ENCODE measurements at places on chromosomes 12 and 14.

DNA sequence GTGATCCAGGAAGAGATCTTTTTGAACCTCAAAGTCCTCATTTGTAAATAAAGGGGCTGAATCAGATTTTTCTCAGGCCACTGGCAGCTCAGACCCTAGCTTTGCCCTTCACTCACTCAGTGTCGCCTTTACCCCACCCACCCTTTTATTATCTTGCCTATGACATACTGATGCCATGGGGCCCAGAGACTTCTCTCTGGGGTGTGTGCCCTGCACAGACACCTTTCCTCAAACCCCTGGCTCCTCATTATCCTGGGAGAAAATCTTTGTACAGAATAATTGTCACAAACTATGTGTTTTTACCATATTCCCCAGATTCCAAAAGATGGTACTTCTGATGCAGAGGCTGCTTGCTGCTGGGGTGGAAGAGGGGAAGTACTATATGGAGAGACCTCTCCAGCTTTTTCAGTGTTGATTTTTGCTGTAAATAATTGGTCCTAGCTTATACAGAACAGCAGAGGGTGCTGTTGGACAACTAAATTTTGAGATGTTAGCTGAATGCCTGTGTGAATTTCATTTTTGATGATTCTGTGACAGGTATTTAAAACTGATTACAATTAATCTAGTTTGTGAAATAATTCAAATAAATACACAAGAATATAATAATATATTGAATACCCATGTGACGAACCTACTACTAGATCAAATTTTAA is 53.9 kb upstream of the DCD start:
- DNase-seq: no peak

- DNase-seq: no peak
Measured at GRCh38 chr14:35999294-35999693, 173.2 kb downstream of the BRMS1L start.

GRCh38 chr12:106941481-106942156 is 14.1 kb upstream of the TMEM263 start:
- no peak for DNase-seq

GRCh38 chr12:106246891-106247673 is 738 bp downstream of the CKAP4 start:
- no peak for DNase-seq

DNA sequence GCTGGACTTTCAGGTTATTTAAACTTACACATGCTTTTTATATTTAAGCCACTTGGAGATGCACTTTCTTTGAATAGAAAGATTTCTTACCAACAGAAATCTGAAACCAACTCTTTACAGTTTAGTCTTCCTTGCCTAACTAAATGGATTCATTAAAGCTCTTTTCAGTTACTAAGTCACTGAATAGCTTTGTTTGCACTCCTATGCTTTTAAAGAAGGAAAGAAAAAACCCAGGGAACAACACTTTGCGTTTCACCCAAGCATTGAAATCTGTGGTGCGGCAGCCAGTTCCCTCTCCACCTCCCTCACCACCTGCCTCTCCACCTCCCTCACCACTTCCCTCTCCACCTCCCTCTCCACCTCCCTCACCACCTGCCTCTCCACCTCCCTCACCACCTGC is 70.3 kb downstream of the RIMBP2 start:
- no peak for DNase-seq

- DNase-seq: no peak
Measured at GRCh38 chr14:81147140-81147897, 73.4 kb downstream of the GTF2A1 start.

DNA sequence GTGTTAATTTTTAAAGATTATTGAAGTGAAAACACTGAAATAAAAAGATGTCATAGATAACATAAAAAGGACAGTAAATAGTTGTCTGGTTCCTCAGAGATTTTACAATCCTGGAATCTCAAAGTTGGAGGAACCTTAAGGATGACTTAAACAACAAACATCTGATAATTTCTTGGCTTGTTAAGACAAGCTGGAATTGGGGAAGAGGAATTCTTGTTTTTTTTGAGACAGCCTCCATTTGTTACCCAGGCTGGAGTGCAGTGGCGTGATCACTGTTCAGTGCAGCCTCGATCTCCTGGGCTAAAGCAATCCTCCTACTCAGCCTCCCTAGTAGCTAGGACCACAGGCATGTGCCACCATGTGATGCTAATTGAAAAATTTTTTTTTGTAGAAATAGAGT is 2.3 kb downstream of the ZNF410 start:
- DNase-seq: no peak

DNA sequence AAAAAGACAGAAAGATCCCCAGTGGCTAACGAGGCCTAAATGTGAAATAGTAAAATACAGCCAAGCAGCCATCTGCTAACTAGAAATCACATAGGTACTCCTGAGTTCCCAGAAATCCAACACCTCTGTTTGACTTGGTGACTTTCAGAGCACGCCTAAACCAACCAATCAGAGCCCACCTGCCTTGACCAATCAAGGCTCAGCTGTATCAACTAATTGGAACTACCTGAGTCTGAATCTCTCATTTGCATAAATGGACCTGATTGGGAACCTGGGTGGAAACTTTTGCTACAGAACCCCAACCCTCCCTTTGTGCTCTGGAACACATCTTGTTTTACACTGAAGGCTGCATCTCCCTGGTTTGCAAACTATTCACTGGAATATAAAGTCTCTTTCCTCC is 5.1 kb upstream of the TCL1B start:
- DNase-seq: no peak

Data from stimulated activated CD8-positive, alpha-beta memory T cell treated with anti-CD3 and anti-CD28 coated beads, Interleukin-7, amount 100 ng/mL, for 1 hour (primary cell).